ENCODE measurements at places on chromosomes 3 and 15.

DNA sequence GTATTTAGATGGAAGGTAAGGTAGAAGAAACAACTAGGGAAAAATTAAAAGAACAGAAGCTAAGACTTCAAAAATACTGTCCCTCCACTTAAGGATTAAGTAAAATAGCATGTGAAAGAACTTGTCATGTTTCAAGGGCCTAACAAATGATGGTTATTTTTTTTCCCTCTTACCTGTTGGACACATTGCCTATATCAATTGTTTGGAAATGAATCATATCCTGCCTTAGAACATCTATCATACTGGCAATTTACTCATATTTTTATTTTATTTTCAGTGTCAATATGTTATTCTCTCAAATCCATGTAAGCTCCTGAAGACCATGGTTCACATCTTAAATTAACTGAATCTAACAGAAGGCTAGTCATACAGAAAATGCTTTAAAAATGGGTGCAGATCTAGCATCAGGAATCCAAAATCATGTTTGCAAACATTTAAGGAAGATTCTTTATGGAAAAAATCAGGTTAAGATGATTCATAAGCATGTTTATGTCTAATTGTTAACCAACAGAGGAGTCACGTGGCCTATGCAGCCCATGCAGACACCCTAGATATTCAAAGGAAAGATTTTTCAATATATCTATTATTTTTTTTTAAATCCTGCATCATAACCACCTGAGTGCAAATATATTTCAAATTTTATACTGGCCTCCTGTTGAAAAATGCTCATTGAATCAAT is 135.8 kb upstream of the TRIM42 start:
- no peak for DNase-seq

GRCh38 chr3:156764751-156765150 is 61.4 kb upstream of the LEKR1 start:
- no peak for DNase-seq

- DNase-seq: peak; percentile 45
Measured at GRCh38 chr3:42635111-42635510, 18.4 kb upstream of the ZBTB47 start.

GRCh38 chr3:23096041-23096440 is 107.1 kb upstream of the UBE2E2 start:
- no peak for DNase-seq

- DNase-seq: no peak
Measured at GRCh38 chr3:152300029-152300731, 31.5 kb downstream of the MBNL1 start.

DNA sequence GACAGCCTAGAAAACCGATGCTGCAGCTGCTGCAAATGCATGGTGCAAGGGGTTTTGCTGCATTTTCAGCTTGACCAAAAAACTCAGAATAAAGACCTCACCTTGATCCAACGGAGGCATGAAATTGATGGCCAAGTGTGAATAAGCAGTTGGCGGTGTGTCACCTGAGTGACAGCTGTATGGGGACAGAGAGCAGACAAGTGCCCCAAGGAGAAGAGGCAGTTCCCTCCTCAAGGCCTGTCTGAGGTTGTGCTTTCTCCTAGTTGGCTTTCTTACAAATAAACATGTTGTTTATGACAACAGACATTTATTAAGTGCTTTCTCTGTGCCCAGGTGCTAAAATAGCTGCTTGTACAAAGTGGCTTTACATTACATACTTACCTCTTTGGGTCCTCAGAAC is 10.3 kb downstream of the PGPEP1L start:
- DNase-seq: no peak

DNA sequence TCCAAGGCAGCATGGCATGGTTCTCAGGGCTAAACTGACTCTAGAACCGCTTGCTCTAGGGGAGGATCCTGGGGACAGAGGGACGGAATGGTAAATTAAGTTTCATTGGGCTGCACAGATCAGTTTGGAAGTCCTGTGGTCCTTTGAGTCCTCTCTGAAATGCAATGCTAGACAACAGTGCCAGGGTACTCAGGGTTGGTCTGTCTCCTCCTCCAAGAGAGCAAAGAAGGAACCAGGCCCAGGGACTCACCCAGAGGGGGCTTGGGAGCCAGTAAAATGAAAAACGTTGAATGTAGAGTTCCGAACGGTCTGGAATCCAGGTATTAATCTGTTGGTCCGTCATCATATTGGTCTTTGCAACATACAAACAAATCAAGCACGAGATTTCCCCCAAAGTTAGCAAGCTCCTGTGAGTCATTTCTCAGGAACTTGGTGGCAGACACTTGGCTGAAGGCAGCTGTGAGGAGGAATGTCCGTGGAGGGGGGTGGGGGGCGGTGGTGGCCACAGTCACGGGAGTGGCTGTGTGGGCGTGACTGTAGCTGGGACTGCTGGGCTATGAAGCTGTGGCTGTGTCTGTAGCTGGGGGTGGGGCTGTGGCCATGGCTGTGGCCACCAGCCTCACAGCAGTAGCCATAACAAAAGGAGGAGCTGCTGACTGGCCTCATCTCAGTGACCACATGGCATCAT is 361.0 kb downstream of the SHQ1 start:
- peak; percentile 89 for DNase-seq

DNA sequence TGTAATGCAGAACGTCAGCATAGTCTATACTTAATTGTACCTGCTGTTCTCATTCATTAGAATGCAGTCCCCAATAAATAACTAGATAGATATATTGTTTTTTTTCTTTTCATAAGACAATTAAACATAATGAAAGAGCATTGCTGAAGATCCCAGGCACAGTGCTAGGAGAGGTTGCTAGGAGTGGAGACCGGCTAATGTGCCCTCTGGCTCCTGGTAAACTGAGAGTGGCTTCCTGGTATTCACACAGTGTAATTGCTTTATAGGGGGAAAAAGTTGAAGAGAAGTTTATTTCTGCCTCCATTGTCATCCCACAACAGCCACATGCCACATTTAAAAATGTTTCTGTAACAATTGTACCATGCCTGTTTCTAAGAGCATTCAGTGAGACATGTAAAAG is 135.6 kb downstream of the MAP2K5 start:
- DNase-seq: no peak

DNA sequence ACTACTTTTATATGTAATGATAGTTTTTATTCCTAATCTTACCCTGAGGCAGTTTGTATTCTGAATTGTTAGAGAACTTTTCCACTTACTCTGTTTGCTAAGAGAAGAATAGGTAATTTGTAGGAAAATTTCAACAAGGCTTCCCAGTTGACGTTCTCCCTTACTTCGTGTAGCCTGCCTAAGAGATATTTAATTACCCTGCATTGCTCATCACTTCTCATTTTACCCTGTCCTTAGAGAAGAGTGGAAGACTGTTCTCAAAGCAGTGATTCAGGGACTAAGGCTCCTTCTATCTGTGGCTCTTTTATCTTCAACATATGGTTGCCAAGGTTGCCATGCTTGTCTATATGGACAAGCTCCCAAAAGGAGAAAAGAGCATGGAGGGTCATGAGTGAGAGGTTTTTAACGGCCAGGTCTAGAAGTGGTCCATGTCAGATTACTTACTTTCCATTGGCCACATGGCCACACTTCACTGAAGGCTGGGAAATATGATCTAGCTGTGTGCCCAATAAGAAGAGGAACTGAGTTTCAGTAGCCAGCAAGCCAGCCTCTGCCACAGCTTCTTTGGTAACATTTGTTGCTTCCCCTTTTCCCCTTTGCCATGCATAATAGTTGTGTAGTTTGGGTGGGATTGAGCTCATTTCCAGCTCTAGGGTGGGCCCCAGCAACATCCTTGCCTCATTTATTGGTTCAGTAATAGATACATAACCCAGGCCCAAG is 22.1 kb downstream of the PDE8A start:
- no peak for DNase-seq

- DNase-seq: no peak
Measured at GRCh38 chr3:31985831-31986230, 4.3 kb downstream of the ZNF860 start.

- peak; percentile 75 for DNase-seq
Measured at GRCh38 chr3:169264711-169265110, 398.8 kb downstream of the MECOM start.

DNA sequence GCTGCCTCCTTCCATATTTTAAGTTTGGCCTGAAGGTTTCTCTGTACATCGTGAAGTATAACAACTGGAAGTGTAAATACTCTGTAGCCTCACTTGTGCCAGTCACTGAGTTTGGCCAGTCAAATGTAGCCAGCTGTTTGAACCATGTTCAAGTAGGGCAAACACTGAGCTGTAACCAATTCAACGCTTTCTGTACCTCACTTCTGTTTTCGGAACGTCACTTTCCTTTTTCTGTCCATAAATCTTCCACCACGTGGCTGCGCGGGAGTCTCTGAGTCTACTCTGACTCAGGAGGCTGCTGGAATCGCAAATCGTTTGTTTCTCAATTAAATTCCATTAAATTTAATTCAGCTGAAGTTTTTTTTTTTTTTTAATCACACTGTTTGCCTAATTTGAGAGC is 88.8 kb upstream of the RARB start:
- DNase-seq: no peak

DNA sequence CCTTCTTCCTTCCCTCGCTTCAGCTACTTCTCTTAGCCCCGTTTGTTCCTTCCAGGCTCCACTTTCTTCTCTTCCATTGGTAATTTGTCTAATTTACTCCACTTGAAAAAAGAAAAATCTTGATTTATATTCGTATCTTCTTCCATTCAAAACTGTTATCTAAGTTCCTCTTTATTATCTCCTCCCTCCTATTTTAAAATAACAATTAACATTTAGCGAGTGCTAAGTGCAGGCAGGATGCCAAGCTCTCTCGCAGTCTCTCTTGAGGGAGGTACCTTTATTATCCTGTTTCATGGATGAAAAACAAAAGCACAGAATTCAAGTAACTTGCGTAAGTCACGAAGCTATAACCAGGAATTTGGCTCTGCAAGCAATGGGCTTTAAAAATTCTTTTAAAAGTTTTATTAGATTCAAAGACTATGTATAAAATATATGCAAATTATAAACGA is 418.9 kb upstream of the NAALADL2 start:
- DNase-seq: peak; percentile 22

DNA sequence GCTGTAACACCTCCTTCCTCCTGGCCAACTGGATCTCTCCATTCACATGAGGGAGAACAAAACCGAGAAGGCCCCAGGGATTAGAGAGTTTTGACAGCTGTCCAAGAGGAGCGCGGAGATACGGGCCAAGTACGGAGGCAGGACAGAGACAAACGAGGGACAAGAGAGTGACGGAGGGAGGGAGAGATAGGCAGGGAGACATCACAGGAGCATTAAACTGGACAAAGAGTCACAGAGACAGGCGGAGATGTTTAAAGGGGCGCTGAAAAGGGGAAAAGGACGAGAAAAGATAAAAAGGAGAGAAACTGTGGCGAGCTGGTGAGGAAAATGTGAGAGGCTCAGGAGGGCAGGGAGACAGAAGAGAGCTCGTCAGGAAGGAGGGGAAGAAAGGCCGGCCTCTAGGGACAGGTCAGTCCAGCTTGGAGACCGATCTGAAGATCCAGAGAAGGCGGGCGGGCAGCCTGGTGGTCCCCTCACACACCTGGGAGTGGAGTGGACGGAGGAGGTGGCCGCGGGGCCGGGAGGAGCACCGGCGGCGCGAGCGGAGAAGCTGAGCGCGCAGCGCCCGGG is 40.5 kb upstream of the ROPN1 start:
- DNase-seq: peak; percentile 58

DNA sequence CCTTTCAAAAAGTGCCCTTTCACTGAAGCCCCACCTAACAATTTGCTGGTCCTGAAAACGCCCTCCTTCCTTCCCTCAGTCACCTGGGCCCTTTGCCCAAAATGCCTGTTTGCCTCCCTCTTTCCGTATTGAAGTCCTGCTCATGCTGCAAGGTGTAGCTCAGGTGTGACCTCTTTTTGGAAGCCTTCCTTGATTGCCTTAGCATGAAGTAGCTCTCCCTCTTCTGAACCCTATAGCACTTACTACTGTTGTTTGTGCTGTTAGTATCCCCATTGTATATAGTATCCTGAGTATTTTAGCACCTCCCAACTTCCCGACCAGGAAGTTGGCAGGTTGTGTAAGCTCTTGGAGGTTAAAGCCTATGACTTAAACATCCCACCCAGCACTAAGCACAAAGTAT is 1.7 kb downstream of the PLS1 start:
- DNase-seq: no peak

DNA sequence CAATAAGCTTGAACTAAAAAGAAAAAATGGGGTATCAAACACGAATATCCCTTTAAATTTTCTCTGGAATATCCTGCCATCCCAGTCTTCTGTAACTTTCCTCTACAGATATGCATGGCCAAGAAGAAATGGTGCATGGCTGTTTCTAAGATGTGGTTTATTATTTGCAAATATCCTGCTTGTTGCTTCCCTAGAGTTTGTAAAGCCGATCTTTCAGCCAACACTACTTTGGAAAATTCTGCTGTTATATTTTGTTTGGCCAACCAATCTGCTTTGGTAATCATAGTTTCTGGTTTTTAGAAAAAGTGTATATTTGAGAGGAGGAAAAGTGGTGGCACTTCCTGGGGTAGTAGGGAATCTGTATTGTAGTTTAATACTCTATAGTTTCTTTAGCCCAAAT is 13.9 kb downstream of the PHLDB2 start:
- DNase-seq: no peak

GRCh38 chr3:188284455-188285212 is 130.7 kb downstream of the LPP start:
- DNase-seq: no peak

DNA sequence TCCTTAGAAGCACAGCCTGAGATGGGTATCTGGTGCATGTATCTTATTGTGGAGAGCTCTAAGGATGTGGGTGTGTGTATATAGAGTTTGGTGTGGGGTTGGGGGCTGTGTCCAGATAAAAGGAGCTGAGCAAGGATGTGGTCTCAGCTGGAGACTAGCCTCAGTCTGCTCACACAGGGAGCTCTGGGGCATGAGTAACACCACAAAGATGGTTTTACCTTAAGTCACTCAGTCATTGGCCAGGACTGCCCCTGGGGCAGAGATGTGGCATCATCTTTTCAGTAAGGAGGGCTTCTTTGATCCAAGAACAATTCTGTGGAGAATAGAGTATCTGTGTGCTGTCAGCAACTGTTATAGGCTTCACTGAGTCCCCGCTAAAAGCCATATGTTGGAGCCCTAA is 163.4 kb upstream of the NUDT16 start:
- peak; percentile 42 for DNase-seq

GRCh38 chr15:57769266-57769665 is 62.8 kb downstream of the POLR2M start:
- DNase-seq: peak; percentile 91

DNA sequence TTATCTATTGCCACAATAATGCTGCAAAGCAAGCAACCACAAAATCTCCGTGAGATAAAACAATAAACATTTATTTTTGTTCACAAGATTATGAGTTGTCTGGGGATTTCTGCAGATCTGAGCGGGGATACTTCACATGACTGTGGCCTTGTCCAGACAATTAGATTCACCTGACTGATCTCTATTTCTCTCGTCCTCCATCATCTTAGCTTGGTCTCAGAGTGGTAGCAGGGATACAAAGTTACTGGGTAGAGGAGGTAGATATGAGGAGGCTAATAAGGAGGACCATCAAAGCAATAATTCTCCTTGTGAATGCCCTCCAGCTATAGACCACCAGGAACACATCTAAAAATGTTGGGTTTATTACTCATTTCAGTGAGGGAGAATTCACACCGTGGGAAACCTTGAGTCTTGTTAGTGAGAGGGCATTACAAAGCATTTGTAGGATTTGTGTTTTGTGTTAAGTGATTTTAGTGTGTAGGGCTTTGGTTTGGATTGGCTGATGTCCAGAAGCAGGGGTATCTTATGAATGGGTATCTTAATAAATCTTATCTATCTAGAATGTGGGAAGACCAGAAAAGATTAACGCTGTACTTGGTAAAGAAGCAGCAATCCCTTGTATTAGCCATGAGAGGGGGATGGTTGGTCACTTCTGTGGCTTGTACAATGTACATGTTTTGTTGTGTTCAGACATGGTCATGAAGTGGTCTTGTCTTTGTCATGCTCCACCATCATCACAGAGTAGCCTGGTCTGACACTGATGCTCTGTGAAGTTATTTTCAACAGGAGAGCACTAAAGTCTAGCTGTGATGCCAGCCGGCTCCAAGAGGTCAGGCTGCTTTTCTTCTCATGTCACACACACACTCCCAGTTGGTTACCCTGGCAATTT is 287.6 kb upstream of the STT3B start:
- DNase-seq: peak; percentile 7
